ENCODE measurements at places on chromosomes 12 and 14.
A peak's percentile ranks its signal among the peaks of the same experiment; 100 is the strongest.

GRCh38 chr12:131139363-131140068 lies 185.8 kb downstream of the ADGRD1 start:
- DNase-seq = no peak

GRCh38 chr12:5442251-5443006 lies 10.5 kb downstream of the NTF3 start:
- DNase-seq = no peak

GRCh38 chr12:24066865-24067264 lies 117.4 kb upstream of the SOX5 start:
- DNase-seq = no peak

- no peak for DNase-seq
Measured at GRCh38 chr14:75222208-75222701, 45.8 kb upstream of the TMED10 start.

GRCh38 chr12:6277982-6278438 lies 32.5 kb upstream of the PLEKHG6 start:
- no peak for DNase-seq

DNA sequence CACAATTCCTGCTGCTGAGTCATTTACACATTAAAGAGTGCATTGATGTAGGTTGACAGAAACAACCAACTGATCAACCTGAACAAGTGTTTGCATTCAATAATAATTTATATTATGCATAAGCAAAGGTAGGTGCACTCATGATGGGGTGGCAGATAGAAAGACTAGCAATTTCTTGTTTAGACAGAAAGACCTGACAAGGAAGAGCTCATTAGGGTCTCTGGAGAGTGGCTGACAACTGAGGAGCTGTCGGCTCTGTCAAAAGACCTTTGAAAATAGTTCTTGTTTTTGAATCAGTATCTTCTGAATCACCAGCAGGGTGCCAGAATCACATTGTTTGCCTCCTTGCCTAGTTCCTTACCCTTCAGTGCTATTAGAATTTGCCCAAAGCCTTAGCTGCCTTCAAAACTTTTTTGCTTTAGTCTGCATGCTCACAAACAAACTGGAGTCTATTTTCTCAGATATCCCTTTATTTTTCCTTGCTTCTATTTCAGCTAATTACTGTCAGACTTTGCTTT lies 234.7 kb downstream of the BTG1 start:
- no peak for DNase-seq

DNA sequence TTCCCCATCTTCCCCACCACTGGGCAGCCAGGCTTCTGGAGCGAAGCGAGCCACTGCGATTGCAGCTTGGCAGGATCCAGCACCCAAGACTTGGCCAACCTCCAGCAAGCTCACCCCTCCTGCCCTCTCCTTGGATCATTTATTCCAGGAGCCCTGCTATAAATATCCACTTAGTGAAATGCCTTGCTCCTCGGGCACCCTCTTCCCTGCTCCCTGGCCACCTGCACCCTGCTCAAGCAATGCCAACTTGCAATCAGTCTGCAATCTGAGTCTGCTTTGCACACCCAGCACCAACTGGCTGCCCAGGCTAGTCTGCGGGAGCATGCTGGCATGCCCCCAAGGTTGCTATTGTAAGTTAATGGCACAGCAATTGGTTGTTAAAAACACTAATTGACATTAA lies 666.0 kb downstream of the MED13L start:
- DNase-seq = no peak

DNA sequence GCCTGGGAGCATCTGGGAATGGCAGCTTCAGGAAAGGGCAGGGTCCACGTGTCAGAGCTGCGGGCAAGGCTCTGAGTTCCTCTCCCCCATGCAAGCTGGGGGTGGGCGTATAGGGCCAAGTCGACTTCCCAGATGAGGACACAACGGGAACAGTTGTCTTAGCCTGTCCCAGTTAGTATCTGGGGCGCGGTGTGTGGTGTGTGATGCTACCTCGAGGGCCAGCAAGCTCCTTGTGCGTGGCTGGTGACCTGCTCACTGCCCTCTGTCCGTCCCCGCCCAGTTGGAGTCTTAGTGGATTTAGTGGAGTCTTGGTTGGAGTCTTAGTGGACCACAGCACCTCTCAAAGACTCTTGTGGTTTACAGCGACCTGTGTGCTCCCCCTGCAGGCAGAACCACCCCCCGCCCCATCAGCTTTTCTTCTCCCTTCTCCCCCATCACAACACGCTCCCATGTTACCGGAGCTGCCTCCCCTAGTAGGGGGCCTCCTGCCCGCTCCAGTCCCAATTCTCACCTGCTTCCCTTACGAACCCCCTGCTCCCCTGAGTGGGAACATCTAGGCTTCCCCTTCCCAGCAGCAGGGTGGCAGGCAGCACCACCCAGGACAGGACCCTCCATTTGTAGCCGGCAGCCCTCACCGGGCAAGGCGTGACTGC lies 8.7 kb downstream of the ASPG start:
- no peak for DNase-seq

DNA sequence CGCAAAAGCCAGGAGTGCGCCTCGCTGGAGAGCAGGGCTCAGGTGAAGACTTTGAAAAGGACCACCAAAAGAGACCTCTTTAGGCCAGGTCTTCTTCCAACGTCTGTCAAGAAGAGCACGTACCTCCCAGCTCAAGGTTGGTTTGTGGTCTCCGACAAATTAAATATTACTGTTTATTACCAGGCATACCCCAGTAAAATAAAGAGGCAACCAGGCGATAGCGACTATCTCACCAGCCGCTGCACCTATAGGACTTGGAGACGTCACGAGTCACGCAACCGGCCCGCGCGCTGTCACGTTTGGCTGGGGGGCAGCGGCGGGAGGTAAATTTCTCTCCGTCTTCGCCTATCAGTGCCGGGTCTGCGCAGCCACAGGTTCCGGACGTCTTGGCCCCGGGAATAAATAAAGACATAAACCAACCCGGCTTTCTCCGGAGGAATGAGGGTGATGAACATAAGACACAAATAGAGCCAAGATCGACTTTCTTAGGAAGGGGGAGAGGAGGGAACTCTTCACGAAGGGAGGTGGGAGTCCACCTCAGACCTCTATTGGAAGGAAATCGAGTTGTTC lies 2.0 kb upstream of the TBX5 start:
- no peak for DNase-seq

DNA sequence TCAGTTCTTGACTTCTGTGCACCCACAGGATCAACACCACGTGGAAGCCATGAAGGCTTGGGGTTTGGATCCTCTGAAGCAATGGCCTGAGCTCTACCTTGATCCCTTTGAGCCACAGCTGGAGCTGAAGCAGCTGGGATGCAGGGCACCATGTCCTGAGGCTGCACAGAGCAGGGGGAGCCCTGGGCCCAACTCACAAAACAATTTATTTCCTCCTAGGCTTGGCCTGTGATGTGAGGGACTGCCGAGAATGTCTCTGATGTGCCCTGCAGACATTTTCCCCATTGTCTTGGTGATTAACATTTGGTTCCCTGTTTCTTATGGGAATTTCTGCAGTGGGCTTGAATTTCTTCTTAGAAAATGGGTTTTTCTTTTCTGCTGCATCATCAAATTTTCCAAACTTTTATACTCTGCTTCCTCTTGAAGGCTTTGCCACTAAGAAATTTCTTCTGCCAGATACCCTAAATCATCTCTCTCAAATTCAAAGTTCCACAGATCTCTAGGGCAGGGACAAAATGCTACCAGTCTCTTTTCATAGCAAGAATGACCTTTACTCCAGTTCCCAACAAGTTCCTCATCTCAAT lies 288.2 kb downstream of the CCDC59 start:
- DNase-seq = no peak

DNA sequence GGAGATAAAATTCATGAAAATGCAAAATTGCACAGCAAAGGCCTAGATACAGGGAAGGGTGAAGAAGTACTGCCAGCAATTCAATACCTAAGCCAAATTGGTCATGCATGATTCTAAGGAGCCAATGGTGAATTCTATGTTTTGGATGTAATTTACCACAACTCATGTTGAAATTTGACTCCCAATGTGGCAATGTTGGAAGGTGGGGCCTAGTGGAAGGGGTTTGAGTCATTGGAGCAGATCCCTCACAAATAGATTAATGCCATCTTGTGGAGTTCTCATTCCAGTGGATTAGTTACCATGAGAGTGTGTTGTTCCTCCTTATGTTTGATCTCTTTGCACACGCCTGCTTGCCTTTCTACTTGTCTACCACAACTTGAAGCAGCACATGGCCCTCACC lies 194.0 kb upstream of the ALG10 start:
- DNase-seq = no peak

GRCh38 chr12:82434392-82434911 lies 76.1 kb downstream of the METTL25 start:
- DNase-seq = no peak

DNA sequence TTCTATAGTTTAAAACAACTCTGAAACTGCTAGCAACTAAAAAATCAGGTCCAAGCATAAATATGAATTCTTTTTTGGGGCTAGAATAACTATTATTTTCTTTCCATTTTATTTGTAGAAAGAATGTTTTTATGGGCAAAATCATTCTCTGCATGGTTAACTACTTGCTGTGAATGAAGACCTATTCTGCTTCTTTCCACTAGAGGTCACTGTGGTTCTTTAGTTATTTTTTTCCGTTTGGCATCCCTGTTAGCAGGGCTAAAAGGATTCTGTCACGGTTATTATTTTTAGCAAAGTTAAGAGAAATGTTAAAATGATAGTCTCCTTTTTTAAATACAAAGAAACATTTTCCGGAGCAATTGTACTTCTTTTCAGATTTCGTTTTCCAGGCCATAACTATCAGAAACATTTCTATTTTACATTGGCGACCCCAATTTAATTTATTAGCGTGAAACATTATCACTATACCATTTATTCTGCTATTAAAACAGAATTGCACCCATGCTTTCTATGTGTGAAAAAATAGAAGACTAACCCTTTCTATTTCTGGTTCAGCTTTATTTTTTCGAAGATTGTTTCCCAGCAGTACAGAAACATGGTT lies 404.8 kb downstream of the ATP23 start:
- DNase-seq = no peak

- no peak for DNase-seq
Measured at GRCh38 chr14:33925946-33926345, 24.9 kb downstream of the EGLN3 start.

GRCh38 chr12:53391724-53392123 lies 11.7 kb downstream of the SP1 start:
- DNase-seq = no peak

DNA sequence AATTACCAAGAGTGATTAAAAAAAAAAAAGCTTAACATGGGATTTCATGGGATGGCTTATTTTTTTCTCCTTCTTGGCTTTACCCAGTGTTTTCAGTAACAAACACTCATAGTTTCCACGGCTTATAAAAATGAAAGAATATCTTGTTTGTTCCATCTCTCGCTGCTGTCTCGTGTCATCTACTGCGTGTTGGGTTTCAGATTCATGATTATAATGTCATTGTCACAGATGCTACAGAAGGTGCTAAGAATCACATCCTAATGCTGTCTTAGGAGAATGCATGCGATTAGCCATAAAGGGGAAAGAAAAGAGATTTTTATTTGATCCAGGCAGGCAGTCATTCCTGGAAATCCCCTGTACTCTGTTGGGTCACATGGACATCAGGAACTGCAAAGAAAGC lies 1267.6 kb upstream of the TMEM132C start:
- no peak for DNase-seq

DNA sequence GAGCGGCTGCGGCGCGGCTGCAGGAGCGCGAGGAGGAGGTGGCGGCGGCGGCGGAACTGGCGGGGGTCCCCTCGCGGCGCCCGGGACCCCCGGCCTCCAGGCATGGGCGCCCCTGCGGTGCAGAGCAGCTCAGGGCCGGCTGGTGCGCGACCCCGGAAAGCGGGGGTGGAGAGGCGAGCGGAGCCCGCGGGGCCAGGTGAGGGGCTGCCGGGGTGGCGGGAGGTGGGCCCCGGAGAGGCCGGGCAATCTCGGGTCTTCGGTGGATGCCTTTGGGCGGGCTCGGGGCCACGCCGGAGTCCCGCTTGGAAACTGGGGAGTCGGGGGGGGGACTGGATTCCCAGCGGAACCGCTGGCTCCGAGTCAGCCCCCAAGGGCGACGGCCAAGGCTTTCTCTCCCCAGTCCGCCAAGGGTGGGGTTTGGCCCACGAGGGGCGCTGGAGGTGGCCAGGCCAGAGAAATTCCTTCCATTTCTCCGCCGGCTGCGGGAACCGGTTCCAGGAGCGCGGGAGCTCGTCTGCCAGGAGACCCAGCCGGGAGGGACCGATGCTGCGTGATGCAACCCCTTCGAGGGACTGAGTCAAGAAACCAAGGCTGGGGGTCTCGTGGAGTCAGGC lies 13.9 kb upstream of the NR4A1 start:
- no peak for DNase-seq

DNA sequence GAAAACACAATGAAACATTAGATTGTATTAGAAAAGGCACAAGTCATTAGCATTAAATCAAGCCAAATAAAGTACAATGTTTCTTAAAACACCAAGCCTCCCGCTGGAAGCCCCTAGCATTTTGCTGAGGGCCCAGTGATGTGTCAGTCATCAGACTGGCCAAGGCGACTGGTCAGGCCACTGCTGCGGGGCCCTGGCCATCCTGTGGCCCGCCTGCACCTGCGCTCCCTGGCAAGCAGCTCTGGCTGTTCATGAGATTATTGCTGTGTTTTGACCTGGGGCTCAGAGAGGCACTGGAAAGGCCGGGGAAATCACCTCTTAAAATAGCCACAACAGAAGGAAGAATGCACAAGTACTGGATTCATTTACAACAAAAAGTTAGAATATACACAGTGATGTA lies 24.2 kb upstream of the AMN start:
- DNase-seq = no peak

DNA sequence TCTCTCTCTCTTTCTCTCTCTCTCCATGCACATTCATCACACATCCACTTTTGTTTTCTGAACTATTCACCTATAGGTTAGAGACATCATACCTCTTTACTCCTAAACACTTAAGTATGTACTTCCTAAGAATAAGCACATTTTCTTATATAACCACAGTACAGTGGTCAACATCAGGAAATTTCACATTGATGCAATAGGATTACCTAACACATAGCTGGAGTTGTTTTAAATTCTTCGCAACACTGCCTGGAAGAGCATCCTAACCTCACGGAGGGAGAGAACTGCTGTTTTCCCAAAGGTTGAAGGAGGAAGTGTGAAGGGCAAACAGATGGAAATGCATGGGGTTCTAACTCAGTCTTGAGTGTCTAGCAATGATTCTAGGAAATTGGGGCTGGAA lies 159.2 kb downstream of the SYT1 start:
- DNase-seq = no peak

GRCh38 chr14:64692189-64692985 lies 11.8 kb upstream of the PLEKHG3 start:
- no peak for DNase-seq

DNA sequence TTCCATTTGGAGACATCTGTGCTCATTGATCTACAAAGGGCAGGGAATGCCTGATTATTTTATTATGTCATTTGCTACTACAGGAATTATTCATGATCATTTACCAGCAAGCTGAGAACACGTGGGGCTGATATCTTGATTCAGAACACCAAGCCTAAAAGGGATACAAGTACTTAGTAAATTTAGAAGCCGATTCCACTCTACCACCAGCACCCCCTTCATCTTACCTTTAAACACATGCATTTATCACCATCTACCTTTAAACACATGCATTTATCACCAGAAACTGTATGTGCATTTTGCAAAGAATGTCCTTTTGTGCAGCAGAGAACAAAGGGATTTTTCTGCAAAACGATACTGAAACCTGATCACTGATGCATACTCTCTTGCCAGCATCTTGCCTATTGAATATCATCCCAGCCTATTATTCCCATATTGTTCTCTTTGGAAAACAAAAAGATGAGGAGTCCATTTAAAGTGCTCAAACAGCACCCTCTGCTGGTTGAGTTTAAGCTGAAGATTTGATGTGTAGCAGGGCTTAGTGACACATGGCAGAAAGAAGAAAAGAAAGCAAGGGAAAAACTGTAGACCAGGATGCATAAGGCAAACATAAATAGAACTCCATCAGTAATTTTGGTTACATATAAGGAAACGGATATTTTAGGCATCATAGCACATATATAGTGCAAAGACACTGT lies 132.6 kb upstream of the PLEKHG7 start:
- peak; percentile 36 for DNase-seq

Measured in NCI-H1436 treated with DMSO at 0.1 percent for 48 hours (cell line).